ENCODE measurements at places on chromosomes 3 and 15.
A peak's percentile ranks its signal among the peaks of the same experiment; 100 is the strongest.

DNA sequence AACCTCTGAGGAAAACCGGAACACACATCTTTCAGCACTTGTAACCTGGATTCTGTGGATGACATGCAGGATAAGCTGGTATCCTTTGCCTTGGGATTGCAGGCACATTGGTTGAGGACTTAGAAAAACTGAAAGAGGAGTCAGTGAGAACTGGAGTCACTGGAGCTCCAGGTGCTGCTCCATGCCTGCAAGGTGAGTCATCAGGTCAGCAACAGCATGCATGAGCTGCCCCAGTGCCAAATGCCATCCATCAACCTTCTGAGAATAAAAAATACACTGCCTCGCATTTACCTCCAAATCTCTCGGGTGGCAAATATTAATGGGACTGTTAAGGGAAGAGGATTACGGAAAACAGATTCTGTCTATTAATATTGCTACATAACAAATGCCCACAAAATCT is 729.1 kb downstream of the NTRK3 start:
- no peak for DNase-seq

GRCh38 chr3:172150913-172151650 is 111.7 kb downstream of the FNDC3B start:
- no peak for DNase-seq

GRCh38 chr3:121951291-121951919 is 57.2 kb downstream of the SLC15A2 start:
- DNase-seq = no peak

DNA sequence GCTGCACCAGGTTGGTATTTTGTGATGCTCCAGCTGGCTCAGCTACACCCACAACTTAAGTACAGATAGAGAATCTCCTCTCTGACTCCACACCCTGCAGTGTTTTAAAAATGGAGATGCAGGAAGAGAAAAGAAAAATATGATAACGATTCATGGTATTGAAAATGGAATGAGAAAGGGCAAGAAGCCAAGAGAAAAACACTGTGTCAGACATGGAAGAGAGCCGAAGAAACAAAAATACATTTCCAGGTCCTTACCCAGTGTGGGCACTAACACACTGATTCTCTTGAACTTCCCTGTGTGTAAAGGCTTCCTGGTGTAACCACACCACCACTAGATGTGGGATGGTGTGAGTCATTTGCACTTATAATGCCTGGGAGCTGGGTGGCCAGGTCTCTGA is 93.1 kb downstream of the GMPS start:
- no peak for DNase-seq

- DNase-seq = no peak
Measured at GRCh38 chr3:75983111-75983510, 197.8 kb upstream of the ZNF717 start.

DNA sequence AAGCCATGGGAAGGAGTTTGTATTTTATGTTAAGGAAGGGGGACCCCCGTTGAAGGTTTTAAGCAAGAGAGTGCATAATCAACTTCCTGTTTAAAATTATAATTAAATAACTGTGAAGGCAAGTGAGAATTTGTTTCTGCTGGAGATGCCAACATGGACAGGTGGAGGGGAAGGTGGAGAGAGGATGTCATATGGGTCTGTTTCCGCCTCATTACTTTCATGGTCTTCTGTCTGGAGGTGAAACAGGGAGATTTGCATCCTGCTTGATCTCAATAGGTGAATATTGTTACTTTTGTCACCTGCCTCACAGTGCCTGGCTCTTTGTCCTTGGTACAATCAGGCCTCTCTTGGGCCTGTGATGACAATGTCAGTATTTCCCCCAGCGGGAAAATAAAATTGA is 300.6 kb upstream of the LMCD1 start:
- no peak for DNase-seq

DNA sequence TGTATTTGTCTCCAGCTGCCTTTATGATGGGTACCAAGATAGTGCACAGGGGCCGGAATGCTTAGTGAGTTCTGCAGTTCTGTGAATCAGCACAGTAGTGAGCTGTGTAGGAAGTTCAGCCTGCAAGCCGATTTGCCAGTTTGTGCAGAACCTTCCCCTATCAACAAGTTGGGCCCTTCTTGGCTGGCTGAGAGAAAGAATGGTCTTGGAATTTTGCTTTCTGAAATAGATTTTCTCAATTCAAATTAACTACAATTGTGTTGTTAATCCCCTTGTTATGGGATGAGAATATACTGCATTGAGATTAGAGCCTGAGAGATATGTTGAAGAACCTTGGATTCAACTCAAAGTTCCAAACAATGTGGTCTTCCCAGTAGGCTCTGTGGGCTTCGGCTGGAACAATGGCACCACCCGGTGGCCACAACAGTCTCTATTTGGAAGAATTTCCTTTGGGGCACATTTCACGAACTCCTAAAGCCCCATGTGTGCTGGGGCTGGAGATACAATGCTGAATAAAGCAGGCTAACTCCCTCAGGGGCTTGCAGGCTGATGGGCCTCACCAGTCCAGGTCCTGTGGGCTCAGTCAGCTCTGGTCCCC is 59.1 kb downstream of the TRIM42 start:
- no peak for DNase-seq

- no peak for DNase-seq
Measured at GRCh38 chr3:150509780-150510179, 36.5 kb downstream of the SERP1 start.

GRCh38 chr3:108552267-108553159 is 36.7 kb downstream of the CIP2A start:
- no peak for DNase-seq

GRCh38 chr3:124229420-124229819 is 237.5 kb upstream of the ROPN1 start:
- DNase-seq = no peak

DNA sequence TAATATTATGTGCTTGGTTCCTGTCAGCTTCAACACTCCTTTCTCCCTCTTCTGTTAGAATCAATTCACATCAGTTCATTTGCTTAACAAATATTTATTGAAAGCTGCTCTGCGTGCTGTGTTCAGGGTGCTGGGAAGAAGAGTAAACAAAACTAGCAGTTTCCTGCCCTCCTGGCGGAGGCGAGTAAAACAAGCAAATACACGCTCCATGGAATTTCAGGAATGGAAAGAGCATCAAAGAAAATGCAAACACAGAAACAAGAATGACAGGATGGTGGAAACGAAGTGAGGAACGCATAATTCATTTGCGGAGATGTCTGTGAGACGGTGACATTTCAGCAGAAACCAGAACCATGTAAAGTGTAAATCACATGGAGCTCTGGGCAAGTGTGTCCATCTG is 49.4 kb upstream of the SPTSSB start:
- no peak for DNase-seq

- no peak for DNase-seq
Measured at GRCh38 chr3:134060561-134061385, 31.0 kb upstream of the SLCO2A1 start.

DNA sequence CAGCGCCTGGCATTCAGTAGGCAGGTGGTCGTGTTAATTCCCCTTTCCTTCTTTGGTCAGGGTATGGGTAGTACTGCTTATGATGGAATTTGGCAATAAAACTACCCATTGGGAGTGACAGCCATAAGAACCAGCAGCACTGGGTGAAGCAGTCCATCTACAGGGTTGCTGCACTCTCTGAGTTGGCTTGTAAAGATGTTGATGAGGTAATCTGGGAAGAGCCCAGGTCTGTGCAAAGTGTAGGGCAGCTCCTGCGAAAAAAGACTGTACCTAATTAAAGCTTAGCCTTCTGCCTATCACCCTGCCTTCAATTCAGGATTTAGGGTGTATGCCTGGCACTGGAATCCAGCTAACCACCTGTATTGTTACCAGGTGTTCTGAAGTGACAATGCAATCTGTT is 4.7 kb upstream of the FETUB start:
- no peak for DNase-seq

DNA sequence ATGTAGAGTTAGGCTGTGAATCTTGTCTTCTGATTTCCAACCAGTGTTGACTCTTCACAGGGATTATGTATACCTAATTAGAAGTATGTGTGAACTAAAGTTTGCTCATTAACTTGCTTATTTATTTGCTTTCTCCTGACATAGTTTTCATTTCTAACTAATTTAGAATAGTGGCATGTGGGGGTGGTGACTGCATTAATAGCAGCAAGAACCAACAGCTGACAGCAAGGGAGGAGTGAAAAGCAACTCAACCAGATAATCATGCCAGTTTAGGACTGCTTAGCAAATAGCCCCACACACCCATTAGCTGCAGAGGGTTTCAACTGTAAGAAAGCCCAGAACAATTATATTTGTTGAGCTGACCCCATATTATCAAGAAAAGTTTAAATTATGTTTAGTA is 3.8 kb downstream of the ST3GAL6 start:
- DNase-seq = no peak

- no peak for DNase-seq
Measured at GRCh38 chr15:35547775-35548364, 1.9 kb upstream of the DPH6 start.

- no peak for DNase-seq
Measured at GRCh38 chr3:188516515-188516914, 362.6 kb downstream of the LPP start.

DNA sequence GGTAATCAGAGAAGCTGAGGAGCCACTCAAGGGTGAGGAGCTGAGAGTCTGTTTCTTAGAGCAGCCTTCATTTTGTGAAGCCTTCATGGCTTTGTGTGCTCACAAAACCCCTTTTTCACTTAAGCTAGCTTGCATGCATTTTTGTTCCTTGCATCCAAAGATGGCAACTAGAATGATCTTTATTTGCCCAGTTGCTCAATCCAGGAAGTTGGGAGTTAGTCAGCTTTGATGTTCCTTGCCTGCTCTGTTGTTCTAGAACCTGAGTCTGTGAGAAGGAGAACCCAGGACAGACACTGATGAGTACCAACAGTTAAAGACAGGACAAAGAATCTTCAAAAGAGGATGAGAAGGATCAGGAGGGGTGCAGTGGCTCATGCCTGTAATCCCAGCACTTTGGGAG is 81.8 kb downstream of the IL20RB start:
- no peak for DNase-seq

DNA sequence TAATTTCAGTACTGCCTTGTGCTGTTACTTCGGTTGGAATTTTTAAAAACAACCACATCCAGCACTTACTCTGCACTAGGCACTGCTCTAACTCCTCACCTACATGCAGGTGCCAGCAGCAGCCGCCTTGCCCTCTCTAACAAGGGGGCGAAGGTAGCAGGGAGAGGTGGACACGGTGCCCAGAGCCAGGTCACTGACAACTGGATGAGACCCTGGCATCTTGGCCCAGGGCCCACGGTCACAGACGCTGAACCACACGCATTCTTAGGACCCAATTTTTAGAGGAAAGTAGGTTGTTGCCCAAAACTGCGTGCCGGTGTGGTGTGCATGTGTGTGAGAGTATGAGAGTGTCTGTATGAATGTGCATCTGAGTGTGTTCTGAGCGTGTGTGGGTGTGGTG is 63.4 kb upstream of the GATA2 start:
- DNase-seq = no peak

GRCh38 chr3:77562089-77562488 is 522.2 kb downstream of the ROBO2 start:
- DNase-seq = no peak

DNA sequence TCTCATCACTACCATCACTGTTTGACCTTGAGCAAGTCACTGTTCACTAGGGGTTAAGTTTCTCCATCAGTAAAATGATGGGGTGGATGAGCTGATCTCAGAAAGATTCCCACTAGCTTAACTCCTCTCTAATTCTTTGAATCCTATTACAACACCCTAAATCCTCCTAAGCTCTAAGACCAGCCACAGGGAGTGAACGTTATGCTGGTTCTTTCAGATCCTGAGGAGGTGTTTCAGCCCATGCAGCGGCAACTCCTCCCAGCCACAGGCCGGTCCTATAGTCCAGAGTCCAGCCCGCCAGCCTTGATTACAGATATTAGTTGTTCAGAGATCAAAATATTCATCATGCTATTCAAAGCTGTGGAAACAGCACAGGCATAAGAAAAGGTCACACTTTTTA is 15.1 kb downstream of the MB21D2 start:
- DNase-seq = no peak

- DNase-seq = peak; percentile 24
Measured at GRCh38 chr3:113948015-113948917, 453 bp downstream of the ZDHHC23 start.

DNA sequence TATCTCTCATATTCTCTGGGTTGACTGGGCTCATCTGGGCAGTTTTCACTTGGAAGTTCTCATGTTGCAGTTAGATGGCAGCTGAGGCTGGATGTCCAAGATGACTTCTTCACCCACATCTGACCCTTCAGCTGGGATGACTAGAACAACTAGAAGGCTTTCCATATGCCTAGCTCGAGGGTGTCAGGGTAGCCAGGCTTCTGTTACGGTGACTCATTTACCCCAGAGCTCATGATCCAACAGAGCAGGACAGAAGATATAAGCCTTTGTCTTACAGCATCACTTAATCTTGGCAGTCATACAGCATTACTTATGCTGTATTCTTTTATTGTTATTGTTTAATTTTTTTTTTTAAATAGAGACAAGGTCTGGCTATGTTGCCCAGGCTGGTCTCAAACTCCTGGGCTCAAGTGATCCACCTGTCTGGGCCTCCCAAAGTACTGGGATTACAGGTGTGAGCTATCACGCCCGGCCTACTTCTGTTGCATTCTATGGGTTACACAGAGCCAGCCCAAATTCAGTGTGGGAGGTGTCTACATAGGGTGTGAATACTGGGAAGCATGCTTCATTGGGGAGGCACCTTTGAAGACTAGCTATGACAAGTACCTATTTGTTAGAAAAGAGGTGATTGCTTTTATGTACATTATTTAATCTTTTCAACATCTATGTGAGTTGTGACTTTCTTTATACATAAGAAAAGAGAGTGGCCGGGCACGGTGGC is 10.7 kb downstream of the HMCES start:
- no peak for DNase-seq

- DNase-seq = no peak
Measured at GRCh38 chr3:141929341-141929995, 53.0 kb downstream of the ATP1B3 start.

DNA sequence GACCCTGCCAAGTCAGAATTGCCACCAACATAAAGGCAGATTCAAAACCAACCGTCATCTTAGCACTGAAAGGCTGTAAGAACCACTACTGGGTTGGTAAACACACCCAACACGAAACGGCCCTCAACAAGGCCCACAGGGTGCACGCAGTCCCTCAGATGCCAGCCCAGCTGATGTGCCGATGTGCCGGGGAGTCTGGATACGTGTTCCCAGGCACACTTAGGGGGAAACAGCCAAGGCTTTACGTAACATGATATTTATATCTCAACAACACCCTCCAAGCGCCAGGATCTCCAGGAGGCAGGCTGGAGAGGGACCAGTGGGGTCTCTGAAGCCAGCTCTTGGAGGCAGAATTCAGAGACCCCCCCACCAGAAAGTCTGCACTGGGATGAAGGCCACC is 14.2 kb downstream of the POC1A start:
- DNase-seq = no peak

Measured in activated naive CD4-positive, alpha-beta T cell treated with anti-CD3 and anti-CD28 coated beads, Interleukin-2, amount 50 U/mL, for 72 hours (primary cell).